ENCODE measurements at places on chromosomes 3 and 15.

- peak; percentile 30 for DNase-seq
Measured at GRCh38 chr3:136250903-136251460, 842 bp downstream of the PCCB start.

DNA sequence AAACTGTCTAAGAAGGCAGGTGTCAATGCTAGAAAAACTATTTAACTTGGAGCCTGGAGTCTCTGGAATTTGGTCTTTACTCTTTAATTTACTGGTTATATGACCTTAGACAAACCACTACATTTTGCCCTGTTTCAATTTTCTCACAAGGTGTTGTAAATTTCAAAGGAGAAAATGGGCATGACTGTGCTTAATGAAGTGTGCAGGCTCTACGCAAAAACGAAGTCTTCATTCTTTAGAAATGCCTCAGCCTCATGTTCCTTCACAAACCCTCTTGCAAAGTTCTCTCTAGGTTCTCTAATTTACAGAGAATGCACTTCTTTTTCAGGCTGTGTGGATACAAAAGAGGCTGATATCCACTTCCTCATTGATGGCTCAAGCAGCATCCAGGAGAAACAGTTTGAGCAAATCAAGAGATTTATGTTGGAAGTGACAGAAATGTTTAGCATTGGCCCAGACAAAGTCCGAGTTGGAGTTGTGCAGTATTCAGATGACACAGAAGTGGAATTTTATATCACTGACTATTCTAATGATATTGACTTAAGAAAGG lies 39.1 kb downstream of the COL6A5 start:
- no peak for DNase-seq

- DNase-seq: no peak
Measured at GRCh38 chr3:154143873-154144272, 22.7 kb downstream of the ARHGEF26 start.

DNA sequence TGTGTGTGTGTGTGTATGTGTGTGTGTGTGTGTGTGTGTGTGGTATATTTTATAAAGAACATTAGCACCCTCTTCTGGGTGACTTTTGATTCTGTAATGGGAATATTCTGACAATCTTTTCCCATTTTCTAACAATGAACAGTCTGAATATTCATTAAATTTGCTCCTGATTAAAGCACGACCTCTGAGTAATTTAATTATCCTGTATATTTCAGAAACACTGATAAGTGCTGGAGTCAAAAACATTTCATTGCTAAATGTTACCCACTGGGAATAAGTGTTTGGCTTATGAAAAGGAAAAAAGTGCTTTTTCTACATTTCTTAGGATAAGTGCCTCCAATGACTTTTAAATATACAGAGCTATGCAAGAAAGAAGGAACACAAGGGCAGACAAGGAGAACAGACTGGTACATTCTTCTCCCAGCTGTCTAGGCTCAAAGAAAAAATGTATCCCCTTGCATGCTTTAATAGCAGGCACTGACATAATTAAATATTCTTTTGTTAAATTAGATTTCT lies 32.3 kb upstream of the SYNPR start:
- no peak for DNase-seq

DNA sequence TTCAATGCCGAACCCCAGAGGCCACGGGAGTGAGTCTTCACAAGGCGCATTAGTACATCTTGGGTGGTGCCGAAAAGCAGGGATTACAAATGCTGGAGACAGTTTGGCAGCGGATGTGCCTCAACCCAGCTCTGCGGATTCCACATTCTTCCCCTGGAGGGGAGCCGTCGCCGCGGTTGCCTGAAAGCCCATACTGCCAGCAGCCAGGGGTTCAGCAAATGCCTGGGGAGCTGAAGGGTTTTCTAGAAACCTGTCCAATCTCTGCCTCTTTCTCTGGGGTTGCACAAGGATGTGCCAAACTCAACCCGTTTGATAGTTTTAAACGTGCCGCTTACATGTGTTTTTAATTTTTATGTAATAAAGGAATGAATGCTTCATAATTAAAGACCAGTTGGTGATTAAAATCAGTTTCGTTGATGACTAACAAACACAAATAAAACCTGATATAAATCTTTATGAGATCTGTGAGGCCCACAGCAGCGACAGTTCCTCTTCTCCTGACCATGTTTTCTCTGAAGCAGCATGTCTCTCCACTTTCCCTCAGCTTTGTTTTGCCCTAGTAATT lies 74.6 kb upstream of the LEKR1 start:
- DNase-seq: no peak

- DNase-seq: no peak
Measured at GRCh38 chr3:145951441-145951840, 209.5 kb downstream of the PLOD2 start.

DNA sequence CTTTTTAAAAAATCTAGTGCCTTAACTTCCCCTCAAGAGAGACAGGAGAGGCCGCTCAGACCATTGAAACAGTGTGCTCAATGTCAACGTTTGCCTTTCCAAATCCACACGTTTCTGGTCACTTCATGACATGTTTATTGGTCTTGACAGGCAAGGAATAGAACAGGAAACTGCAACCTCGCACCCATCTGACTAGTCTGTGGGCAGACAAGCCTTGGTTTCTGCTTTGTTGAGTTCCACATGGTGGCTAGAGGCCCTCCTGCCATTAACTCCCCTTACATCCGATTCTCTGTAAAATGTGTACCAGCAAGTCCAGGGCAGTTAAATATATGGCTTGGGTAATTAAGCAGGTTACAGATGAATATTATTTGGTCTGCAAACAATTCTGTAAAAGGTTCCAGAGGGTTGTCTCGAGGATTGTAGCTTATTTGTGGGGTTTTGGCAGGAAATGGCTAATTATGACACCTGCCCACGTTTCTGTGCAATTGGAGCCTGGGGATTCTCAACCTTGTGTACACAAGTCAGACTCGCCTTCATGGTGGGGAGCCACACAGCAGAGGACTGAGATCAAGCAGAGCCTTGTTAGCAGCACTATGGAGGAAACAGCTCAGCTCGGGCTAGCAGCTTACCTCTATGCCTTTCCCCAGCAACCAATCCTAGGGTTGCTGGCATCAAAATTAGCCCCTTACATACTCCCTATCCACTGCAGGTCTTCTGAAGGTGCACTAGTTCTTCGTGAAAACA lies 317.5 kb upstream of the IGF1R start:
- no peak for DNase-seq

DNA sequence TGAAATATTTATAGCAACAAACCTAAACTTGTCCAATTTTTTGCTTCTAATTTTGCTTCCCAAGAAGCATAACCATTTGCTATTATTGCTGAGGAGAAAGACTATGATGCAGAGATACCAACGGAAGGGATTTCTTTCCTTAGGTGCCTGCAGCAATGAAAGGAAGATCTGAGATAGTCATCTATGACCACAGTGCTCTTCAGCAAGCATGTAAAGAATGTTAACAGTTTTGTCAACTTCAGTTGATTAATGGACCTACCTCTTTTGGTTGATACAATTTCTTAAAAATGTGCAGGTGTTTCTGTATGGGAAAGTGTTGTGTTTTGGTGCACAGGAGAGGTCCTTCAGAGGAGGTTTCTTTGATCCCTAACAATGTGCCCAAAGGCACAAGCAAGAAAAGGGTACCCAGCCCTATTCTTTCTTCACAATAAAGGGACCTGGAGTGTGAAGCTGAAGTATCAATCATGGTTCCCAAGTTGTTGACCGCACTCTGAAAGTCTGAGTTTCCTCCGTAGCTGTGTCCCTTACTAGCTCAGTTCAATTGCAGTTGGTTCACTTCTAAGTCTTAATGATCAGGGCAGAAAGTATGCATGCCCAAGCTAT lies 307.7 kb upstream of the KCNH8 start:
- no peak for DNase-seq

DNA sequence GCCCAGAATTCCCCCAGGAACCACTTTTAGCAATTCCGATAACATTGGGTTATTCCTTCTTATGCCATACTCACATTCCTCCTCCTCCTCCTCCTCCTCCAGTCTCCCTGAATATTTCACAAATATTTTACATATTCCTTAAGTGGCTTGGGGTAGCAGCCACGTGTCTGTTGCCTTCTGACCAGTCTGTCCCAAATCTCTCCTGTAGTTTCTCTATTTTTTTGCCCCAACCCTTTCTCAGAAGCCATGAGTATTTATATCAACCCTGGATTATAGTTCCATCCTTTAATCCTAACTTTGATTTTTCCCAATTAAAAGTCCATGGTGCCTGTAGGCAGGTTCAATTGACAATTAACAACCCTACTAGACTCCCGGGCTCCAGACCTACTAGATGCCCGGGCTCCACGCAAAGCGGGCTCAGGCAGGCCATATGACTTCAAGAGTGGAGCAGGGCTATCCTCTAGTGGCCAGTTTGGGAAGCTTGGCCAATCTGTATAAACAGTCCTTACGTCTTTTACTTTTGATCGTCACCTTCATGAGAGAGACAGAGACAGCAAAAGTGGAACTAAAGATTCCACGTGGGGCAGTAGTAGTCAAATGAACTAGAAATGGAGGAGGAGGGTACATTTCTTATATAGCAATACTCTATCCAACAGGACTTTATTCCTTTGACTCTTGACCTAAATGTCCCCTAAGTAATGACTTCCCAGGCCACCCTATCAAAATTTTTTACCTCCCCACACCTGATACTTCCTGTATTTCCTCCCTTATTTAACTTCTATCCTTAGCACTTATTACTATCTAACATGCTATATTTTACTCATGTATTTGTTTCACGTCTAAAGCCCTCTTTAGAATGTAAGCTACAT lies 69.7 kb downstream of the USF3 start:
- DNase-seq: no peak

GRCh38 chr15:26781816-26782215 lies 8.9 kb upstream of the GABRB3 start:
- no peak for DNase-seq

DNA sequence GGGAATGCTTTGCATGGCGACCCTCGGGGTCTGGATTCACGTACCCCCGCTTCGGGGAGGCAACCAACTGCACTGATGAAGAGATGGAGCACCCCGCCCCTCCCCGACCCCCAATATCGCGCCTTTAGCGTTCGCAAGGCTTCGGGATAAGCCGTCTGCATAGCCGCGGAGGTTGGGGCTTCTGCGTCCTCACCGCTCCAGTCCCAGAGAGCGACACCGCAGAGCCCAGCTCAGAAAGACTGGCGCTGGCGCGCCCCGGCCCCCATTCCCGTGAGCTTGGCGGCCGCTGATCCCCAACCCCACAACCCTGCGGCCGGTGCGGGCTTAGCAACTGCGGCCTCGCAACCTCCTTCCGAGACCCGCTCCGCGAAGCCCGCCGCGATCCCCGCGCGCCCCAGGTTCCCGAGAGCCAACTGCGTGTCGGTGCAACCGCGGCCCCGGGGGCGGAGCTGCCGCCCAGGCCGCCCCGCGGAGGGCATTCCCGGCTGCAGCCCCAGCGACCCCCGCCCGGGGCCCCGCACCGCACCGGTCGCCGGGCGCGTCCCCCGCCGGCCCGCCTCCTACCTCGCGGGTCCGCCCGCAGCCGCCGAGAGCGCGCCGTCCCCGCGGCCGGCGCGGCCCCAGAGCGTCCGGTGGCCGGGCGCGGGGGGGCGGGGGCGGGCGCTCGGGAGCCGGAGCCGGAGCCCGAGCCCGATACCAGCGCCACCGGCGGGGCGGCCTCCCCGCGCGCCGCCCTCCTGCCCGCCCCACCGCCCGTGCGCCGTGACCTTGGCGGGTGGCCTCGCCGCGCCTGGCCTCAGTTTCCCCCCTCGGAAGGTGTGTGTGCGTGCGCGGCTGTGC lies 79.5 kb downstream of the IQSEC1 start:
- no peak for DNase-seq

- DNase-seq: no peak
Measured at GRCh38 chr3:65004306-65004705, 316.5 kb upstream of the ADAMTS9 start.

- no peak for DNase-seq
Measured at GRCh38 chr3:11074011-11074410, 80.3 kb upstream of the HRH1 start.

DNA sequence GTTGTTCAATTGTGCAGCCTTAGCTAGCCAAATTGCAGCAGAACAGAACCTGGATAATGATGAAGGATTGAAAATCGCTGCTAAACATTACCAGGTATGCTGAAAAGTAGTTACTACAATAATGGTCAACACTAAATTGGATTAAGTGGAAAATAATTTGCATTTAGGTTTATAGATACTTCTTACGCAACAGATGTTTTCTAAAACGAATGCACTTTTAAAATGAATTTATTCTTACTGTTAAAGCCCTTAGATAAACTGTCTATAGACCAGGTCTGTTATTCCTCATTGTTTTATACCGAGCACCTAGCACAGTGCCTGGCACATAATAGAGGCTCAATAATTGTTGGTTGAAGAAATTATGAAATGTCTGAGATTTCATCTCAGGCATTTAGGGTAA lies 23.6 kb downstream of the PDCD6IP start:
- DNase-seq: no peak

- DNase-seq: no peak
Measured at GRCh38 chr3:194257916-194258668, 93.0 kb downstream of the CPN2 start.

GRCh38 chr3:68802111-68802870 lies 130.1 kb downstream of the TAFA4 start:
- no peak for DNase-seq

- DNase-seq: peak; percentile 67
Measured at GRCh38 chr3:69288161-69288895, 97.6 kb downstream of the FRMD4B start.

GRCh38 chr3:28449398-28449797 lies 100.8 kb upstream of the AZI2 start:
- DNase-seq: no peak

DNA sequence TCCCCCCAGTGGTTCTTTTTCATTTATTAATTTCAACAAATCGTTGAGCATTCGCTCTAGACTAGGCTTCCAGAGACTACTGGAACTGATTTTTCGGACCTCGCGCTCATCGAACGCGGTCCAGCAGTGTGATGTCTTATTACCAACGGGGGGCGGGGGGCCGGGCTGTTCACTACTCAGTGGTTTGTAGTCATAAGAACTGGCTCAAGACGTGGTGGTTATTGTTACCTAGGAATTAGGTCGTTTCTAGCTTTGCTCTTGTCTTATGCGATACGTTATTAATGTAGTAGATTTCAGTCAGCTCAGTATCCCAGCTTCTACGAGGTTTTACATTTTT lies 858 bp downstream of the RBM5 start:
- DNase-seq: peak; percentile 23

Data from activated CD4-positive, alpha-beta T cell treated with anti-CD3 and anti-CD28 coated beads, Interleukin-2, amount 50 U/mL, for 48 hours (primary cell).